ENCODE measurements at places on chromosomes 5 and 9.

DNA sequence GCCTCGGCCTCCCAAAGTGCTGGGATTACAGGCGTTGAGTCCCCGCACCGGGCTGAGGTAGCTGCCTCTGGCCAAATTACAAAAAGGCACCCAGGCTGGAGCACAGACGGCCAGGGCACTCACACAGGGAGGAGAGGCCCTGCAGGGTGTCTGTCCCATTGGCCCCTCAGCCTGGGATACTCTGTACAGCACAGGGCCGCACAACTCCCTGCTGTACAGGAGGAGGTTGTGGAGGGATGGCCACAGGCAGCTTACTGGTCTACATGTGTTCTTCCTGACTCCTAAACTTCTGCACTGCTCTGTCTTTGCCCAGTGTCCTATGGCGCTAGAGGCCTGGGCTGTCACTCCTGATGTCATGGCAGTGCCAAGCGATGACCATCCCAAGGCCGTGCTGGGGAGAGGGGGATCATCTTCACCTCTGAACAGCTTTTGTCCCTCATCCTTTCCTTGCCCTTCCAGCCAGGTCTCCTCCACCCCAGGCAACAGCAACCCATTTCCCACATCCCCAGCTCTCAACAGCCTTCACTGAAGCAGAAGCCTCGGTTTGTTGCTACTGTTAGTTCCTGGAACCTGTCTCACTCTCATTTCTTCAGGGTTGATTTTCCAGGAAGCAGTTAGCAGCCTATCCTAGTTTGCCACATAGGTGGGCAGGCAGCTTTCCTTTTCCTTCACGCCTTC lies 1.8 kb upstream of the CNOT6 start:
- DNase-seq, result no peak

GRCh38 chr5:15069407-15069905 lies 197.9 kb upstream of the ANKH start:
- DNase-seq, result no peak

GRCh38 chr5:160242145-160242544 lies 12.8 kb downstream of the FABP6 start:
- DNase-seq, result no peak

DNA sequence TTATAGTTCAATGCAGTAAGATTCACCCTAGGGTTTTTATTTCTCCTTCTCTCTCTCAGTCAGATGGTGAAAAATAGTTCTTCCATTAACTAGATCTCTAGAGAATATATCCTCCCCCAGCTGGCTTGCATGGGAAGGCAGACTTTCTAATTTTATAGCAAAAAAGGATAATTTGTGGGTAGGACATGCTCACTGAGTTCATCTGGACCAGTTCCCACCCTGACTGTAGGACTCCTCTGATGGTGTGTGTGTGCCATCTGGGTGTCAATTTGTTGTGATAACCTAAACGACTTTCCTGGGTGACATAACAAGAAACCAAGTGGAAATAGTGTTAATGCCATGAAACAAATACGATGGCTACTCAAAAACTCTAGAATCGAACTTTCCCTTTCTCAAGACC lies 44.9 kb downstream of the APBA1 start:
- no peak for DNase-seq

GRCh38 chr5:20213803-20214202 lies 225.8 kb upstream of the CDH18 start:
- DNase-seq, result no peak

- DNase-seq, result no peak
These were observed 9.7 kb upstream of the TGFBI start for GRCh38 chr5:136018814-136019783.

DNA sequence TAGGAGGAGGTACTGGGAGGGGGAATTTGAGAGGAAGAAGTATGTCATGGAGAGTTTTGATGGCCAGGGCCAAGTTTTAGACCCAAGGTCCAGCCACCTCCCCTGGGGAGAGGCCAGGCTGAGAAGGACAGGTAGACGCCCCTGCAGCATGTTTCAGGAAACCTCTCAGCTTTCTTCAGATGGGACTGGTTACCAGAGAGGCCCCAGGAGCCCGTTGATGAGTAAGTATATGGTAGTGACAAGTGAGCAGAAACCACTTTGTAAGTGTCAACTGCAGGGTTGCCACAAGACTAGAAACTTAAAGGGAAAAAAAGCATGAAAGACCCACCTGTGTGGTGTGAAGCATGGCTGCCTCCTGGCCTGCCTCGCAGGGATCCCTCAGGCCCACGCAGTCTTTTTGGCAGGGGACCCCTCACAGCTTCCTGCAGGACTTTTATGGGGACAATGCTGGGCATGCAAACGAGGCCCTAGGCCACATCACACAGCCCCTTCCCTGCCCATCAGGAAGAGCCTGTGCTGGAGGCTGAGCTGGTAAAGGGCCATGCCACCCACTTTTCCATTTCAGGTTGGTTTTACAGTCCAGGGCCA lies 255.9 kb downstream of the FSTL4 start:
- DNase-seq, result no peak

- DNase-seq, result peak; percentile 70
These were observed 9.3 kb upstream of the ZDHHC12 start for GRCh38 chr9:128733256-128733655.

GRCh38 chr5:32583582-32584232 lies 1.6 kb upstream of the SUB1 start:
- no peak for DNase-seq

- no peak for DNase-seq
These were observed 301.7 kb upstream of the PCSK5 start for GRCh38 chr9:75588808-75589207.

DNA sequence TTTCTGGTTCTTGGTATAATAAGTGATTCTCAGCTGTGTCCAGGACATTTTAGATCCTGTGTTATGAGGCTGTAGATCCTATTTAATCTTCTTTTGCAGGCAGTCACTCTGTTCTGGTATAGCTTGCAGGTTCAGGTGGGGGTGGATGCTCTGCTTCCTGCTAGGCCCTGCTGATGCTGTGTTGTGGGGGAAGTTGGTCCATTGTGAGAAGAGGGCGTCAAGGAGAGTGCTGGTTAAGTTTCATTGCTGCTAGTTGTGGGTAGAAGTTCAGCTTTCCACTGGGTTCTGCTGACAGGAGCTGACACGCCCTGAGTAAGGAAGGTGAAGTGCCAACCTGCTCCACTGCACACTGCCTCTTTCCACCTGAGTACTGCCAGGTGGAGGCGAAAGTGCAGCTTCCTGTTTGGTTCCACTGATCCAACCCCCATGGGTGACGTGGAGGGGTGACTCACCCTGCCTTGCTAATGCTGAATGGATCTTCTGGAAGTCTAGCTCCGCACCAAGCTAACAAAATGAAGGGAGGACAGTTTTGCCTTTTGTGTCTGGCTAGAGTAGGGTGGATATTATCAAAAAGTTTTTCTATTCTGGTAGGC lies 16.3 kb downstream of the NMRK1 start:
- DNase-seq, result no peak

DNA sequence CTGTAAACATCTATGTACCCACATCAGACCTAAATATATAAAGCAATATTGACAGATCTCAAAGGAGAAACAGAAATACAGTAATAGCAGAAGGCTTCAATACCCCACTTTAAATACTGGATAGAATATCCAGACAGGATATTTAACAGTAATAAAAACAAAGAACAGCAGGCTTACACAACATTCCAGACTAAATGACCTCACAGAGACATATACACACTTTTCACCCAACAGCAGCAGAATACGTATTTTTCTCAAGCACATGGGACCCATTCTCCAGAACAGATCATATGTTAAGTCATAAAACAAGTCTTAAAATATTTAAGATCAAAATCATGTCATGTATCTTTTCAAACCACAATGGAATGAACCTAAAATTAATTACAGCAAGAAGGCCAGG lies 76.8 kb downstream of the CAMSAP1 start:
- no peak for DNase-seq

- no peak for DNase-seq
These were observed 39.0 kb downstream of the KIF4B start for GRCh38 chr5:155052532-155052931.

DNA sequence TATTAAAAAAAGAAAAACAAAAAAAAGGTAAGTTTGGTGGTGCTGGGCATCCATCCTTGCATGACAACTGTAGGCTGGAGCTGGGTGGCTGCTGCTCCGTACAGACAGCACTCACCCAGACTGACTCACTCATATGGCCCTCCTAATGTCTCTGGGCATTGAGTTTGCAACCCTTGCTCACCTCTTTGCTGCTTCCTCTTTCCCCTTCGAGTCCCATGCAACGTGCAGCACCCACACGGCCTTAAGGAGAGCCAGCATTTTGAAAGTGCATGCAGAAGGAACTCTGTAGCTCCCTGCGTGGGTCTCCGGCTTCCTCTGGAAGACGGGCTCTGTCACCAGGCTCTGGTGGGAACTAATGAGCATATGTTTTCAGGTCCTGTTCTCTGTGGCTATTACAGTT lies 60.5 kb upstream of the ENTREP1 start:
- no peak for DNase-seq

DNA sequence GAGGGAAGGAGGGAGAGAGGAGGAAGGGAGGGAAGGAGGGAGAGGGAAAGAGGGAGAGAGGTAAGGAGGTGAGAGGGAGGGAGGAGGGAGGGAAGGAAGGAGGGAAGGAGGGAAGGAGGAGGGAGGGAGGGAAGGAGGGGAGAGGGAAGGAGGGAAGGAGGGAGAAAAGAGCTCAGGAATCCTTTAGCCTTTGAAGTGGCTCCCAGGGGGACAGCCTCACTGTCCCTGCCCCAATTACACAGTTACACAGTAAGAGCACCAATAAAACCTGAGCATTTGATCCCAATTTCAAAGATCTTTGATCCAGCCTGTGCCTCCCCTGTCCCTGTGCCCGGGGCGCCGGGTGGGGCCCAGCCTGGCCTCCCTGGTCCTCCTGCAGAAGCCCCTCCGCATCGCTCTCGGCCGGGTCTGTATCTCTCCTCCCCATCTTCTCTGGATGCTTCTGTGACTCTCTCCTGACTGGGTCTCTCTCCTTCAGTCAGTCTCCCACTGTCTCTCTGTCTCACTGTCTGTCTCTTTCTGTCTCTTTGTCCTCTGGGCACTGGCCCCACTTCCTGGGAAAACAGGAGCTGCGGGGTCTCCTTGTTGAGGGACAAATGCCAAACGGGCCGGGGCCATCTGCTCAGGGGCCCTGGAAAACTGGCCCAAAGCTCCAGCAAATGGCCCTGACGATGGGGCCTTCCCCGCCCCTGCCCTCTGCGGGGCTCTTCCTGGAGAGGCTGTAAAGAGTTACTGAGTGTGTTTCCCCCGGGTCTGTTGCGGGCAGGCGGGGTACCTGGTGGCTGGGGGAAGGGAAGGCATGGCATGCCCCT lies 54.2 kb upstream of the EGFL7 start:
- no peak for DNase-seq

DNA sequence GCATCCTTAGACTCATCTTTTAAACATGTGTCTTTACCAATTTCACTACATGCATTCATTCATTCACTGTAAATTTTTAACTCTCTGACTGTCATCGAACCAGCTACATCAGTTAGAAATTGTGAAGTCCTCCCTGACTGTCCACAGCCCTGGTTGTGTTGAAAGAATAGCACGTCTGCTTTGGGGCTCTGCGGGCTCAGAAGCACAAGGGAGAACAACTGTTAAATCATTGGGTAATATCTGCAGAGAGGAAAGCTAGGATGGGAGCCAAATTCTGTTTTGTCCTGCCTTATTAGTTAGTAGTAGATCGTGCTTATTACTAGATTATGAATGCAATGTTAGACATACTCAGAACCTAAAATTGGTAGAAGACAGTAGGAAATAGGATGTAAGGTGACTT lies 26.3 kb upstream of the FAM120AOS start:
- no peak for DNase-seq

DNA sequence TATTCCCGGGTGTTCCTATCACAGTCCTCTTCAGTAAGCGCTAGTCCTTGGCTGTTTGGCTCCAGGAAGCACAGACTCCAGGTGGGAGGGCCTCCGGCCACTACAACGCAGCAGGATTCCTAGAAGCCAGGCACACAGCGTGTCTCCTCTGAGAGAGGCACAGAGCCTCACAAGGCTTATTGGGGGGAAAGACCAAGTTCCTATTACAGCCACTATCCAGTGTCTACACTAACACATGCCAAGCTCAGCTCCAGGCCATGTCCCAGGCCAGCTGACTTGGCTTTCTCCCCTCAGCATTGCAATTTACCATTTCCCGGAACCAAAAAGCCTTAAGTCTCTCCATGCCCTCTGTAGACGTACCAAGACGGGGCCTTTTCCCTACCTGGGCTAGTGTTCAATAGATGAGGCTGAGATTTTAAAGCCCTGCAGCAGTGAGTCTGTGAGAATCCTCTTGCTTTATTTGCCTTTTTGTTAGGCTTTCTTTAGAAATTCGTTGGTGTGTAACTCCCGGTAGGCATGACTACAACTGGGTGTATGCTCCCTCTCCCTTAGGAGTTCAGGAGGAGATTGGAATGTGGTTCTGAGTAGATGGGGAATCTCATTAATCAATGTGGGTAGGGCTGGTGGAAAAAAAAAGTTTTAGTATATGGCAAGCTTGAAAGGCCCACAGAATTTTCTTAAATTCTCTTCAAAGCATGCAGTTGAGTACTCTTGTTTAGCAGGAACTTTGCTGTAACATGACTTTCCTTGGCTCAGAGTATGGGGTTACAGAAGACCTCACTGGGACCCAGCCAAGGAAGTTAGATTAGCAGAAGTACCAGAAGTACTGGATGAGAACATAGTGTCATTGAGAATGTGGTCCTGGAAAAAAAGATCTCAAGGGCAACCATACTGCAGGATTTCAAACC lies 84.3 kb upstream of the SLC1A3 start:
- peak; percentile 30 for DNase-seq

DNA sequence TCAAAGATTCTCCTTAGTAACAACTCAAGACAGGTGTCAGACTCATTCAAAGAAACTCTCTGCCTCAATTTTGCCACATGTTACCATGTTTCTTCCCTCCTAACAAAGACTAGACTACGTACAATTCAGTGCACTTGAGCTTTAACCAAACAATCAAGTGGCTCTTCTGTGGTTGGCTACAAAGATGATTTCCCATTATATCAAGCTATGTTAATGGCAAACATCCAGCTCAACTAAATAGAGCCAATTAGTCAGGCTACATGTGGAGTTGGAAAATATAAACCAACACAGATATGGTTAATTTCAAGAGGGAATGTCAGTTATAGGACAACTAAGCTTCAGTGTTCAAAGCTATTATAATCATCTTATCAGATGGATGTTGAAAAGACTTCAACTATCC lies 29.2 kb upstream of the ADRA1B start:
- DNase-seq, result no peak

DNA sequence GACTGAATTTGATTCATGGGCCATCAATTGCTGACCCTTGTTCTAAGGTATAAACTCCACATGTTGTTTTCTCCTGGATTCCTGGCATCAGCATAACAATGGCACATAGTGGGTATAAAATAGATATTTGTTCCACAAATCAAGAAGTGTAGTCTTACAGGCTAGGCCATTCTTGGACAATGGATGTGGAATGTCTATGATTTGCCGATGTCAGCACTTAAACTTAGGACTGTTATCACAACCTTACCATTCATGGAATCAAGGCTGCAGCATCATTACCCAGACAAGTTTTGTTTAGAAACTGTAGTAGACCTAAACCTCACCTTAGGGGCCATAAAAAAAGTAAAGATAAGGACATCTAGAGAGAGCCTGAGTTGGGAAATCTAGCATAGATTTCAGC lies 680.0 kb downstream of the BRINP1 start:
- no peak for DNase-seq

Data from left cardiac atrium (tissue), 4 donors.